ENCODE measurements at places on chromosomes 11 and 22.

- peak; percentile 51 for DNase-seq
Measured at GRCh38 chr11:23540101-23540561, 679.9 kb upstream of the CCDC179 start.

GRCh38 chr11:501683-502287 lies 5.3 kb downstream of the RNH1 start:
- DNase-seq: no peak

DNA sequence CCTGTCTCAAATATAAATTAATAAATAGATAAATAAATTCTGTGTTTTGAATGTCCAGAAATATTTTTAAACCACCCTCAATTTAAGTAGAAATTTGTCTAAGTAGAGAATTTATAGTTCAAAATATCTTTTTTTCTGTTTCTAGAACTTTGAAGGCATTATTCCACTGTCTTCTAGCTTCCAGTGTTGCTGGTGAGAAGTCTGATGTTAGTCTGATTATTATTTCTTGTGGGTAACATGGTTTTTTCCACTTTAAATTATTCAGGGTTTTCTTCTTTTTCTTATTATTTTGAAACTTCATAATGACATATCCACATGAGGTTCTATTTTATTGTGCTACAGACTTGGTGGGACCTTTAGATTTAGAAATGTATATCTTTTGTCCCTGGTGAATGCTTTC lies 46.4 kb upstream of the HEPHL1 start:
- no peak for DNase-seq

GRCh38 chr11:9760193-9760575 lies 96.3 kb downstream of the SWAP70 start:
- peak; percentile 93 for DNase-seq

GRCh38 chr11:105181521-105181920 lies 42.0 kb upstream of the CARD18 start:
- peak; percentile 83 for DNase-seq

DNA sequence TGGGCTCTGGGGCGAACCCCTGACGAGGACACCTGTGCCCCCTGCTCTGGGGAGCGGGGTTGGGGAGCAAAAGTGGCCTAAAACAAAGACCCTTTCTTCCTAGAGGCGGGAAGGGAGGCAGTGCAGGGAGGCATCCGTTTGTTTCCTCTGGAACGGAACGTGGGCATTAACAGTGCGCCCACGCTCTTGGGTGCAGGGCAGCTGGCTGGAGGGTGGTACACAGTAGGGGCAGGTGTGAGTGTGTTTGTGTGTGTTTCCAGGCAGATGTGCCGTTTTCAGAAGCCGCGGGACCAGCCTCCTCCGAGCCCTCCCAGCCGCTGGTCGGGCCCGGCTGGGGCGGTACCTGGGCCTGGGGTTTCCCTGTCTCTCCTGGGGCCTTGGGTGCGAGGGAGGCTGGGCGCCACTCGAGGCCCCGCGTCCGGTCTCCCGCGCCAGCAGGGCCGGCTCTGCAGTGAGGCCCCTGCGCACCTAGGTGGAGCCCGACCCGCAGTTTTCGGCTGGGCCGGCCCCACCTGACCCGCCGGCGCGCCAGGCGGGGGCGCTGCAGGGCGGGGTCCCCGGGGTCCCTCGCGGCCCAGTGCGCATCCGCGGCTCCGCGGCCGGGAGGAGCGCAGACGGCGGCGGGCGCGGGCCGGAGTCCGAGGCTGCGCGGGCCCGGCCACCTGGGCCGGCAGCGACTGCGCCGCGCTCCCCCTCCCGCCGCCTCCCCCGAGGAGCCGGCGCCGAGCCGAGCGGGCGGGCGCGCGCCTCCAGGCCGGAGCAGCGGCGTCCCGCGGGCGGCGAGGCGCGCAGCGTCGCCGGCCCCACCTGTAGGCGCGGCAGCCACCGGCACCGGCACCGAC lies 1252.7 kb downstream of the BRD1 start:
- peak; percentile 3 for DNase-seq

DNA sequence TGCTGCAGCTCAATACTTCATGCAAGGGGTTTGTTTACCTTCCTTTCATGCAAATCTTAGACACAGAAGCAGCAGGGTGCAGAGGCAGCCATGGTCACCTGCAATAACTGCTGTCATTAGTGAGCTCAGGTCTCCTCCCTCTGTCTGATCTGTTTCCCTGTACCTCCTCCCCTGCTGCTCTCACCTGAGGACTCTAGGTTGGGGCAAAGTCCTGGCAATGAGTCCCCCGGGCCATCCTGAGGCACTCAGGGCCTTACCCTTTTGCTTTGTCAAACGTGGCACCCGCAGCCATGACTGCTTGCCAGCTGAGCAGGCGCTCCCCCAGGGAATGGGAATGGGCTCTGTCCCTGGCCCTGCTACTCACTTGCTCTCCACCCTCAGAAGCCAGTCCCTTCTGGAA lies 3.9 kb downstream of the LRRC10B start:
- no peak for DNase-seq

DNA sequence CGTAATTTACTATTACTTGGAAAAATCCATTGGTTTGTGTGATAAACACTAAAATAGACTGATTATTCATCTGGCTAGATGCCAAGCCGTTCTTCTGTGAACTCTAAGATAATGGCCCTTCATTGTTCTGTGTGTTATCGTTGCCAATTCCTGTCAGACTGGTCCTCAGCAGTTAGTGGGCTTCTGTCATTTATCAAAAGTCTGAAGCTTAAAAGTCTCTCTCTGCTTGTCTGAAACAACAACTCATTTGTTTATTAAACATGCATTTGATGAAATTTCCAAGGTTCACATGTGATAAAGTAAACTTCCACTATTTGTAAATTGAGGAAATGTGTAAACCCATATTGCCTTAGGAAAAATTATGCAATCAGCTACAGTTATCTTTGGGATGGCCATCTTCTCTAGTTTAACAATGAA lies 21.1 kb upstream of the RDX start:
- peak; percentile 72 for DNase-seq

- no peak for DNase-seq
Measured at GRCh38 chr22:27994481-27995331, 75.7 kb upstream of the PITPNB start.

GRCh38 chr11:87957961-87958360 lies 217.3 kb downstream of the RAB38 start:
- no peak for DNase-seq

GRCh38 chr11:64673279-64673678 lies 49.7 kb downstream of the NRXN2 start:
- no peak for DNase-seq

- no peak for DNase-seq
Measured at GRCh38 chr11:1916132-1916985, 3.1 kb upstream of the TNNT3 start.

- no peak for DNase-seq
Measured at GRCh38 chr11:76640501-76640900, 30.0 kb downstream of the LRRC32 start.

GRCh38 chr11:3626250-3626960 lies 15.4 kb downstream of the ART5 start:
- DNase-seq: no peak

DNA sequence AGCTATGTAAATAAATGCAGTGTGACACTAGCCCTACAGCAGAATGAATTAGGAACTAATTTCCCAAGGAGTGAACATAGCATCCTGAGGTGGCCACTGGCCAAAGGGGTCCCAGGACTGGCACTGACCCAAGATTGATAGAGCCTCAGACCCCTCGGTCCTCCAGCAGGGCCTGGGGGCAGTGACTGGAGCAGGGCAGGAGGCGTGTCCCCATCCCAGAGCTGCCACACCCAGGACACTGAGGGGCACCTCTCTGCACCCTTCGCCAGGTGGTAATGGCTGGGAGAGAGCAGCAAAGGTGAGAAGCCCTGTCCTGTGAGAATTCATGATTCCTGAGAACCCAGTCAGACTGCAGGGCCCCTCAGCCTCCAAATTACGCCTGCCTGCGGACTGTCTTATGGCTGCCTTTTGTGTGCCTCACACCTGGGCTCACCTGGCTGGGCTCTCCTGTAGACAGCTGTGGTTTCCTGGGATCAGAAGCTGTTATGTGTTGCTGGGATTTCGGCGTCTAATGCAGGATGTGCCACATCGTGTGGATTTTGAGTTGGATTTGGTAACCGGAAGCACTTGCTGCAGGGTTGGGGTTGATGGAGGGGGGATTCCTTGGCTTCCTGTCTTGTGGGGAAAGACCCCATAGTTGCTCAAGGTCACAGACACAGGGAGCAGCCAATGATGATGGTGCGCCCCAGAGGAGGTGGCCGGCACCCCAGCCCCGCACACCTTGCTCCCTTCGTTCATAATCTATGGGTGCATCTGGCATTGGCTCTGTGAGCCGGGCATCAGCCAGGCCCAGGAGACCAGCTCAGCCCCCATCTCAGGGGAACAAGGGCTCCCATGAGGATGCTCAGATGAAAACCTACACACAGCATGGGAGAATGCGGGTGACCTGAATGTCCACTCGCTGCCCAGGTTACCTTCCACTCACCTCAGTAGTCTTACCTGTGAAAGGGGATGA lies 582.9 kb downstream of the BRD1 start:
- no peak for DNase-seq

DNA sequence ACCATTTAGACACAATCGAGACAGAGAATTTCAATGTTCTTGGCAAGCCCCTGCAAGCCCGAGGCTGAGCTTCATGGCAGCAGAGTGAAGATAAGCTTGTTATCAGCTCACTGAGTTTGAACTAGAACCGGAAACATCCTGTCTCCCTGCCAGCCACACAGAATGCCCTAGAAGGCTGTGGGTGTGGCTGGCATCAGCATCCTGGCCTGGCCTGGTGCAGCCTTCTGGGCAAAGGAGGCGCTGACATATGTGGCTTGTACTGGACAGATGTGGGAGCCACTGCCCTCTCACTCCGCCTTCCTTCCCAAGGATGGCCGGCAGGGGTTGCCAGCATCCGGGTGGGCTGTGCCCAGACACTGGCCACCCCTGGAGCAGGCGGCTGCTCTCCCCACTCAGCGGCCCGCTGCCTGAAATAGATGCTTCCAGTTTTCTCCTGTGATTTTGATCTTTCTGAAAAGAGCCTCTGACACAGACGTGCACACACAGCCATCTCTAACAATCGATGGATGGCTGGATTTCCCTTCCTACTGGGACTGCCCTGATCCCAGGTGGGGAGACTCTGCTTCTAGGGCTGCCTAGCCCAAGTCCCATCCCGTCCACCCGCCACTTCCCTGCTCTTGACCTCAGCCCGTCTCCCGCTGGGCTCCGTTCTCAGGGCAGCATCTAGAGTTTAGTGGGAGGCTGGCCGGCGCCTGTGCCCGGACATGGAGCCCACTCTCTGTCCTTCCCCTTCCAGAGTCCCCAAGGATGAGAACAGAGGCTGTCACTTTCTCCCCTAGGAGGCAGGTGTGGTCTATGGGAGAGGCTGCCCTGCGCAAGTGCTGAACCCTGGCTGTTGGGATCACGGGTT lies 149.7 kb downstream of the CTTN start:
- DNase-seq: no peak

DNA sequence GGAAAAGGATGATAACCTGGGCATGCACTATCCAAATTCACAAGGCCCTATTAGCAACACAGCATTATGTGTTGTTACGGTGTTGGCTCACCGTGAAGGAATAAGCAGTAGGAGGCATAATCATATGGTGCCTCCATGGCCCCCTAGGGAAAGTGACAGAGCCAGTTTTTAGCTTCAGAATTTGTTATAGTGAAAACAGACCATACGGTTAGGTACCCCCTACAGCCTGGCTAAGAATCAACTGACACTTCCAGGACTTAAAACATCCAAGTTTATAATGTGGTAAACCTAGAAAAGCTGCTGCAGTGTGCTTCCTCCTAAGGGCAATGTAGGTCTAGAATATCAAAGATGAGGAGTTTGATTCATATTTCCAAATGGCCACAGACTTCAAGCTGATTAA lies 30.4 kb downstream of the KIF18A start:
- DNase-seq: no peak

DNA sequence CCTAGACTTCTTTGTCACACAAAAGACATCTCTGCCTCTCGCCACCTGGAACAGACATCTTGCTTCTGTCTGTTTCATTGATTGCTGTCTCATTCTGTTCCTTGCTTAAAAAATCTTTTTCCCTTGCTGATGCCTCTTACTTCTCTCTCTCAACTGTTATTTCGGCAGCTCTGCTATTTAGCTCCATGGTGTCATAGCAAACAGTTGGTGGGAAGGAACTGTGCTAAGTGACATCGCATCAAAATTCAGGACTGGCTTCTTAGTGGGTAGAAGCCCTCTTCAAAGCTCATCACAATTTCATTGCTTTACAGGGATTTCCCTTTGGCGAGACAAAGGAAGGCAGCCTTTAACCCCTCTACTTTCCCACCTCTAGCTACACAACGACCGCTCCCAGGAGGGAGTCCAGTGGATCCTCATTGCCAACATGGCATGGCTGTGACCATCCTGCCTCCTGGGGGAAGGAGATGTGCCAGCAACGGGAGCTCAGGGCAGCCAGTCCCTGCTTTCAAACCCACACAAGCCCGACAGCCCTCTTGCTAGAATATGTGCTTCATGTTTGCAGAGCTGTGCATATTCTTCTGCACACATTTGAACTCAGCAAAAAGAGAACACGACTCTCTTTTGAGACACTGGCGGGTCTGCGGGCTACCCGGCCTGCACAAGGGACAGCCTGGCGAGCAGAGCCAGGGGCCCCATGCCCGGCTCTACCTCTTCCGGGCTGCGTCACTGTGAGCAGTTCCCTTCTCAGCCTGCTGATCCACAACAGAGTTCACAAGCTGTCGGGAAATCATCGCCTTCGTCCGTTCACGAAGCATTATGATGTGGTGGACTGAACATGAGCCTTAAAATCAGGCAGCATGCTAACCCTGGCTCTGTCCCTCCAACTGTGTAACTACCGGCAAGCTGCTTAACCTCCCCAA lies 51.1 kb upstream of the JAM3 start:
- DNase-seq: no peak

Measured in fibroblast of pulmonary artery (primary cell).